Umbilical cord (tissue), 2 donors: ENCODE measurements at places on chromosomes 3 and 15. TPM values are rescaled to one million over a fixed set of nuclear protein-coding genes. Genes with fewer than 3 reads are reported as not detected.

NMNAT3 gene
- 15.6 TPM for total RNA-seq

SCN11A gene
- total RNA-seq, result 2.2 TPM

ACTC1 gene
- 194 TPM for total RNA-seq

EPB42 gene
- 7.0 TPM for total RNA-seq

IGSF10 gene
- 7.5 TPM for total RNA-seq

ASTE1 gene
- total RNA-seq, result 3.1 TPM

OR5K1 gene
- total RNA-seq, result 1.2 TPM

B3GNT5 gene
- total RNA-seq, result 7.9 TPM

SLC22A13 gene
- total RNA-seq, result 0.48 TPM

ASB7 gene
- 10.6 TPM for total RNA-seq

PLA2G4E gene
- total RNA-seq, result 0.72 TPM

FAM227B gene
- total RNA-seq, result 8.9 TPM

PCCB gene
- total RNA-seq, result 13.5 TPM

KIF15 gene
- total RNA-seq, result 5.3 TPM

OCA2 gene
- 41.2 TPM for total RNA-seq

FEZF2 gene
- total RNA-seq, result 1.9 TPM

TRIM71 gene
- 4.8 TPM for total RNA-seq

DPPA2 gene
- not detected for total RNA-seq

TMEM266 gene
- 1.4 TPM for total RNA-seq

BBS4 gene
- total RNA-seq, result 35.6 TPM

CTSH gene
- total RNA-seq, result 19.3 TPM

NR2F2 gene
- 12.5 TPM for total RNA-seq

SLC9C1 gene
- 4.1 TPM for total RNA-seq

ERICH6 gene
- not detected for total RNA-seq

P2RY12 gene
- total RNA-seq, result 8.9 TPM

DOCK3 gene
- 0.72 TPM for total RNA-seq

NEDD4 gene
- total RNA-seq, result 60.7 TPM

COL8A1 gene
- total RNA-seq, result 364 TPM

B3GALNT1 gene
- 18.3 TPM for total RNA-seq

ITPKA gene
- 24.1 TPM for total RNA-seq

SCG5 gene
- 1.4 TPM for total RNA-seq

TP63 gene
- 16.4 TPM for total RNA-seq

TGM5 gene
- 13.7 TPM for total RNA-seq
